ENCODE measurements at places on chromosomes 5 and 9. TPM values are rescaled to one million over a fixed set of nuclear protein-coding genes. Genes with fewer than 3 reads are reported as not detected.
A peak's percentile ranks its signal among the peaks of the same experiment; 100 is the strongest.

- no peak for DNase-seq
Observed at GRCh38 chr5:73233053-73233460, 60.1 kb downstream of the TMEM174 start.

- peak; percentile 16 for DNase-seq
Observed at GRCh38 chr5:5297432-5298067, 124.9 kb upstream of the ICE1 start.

DNA sequence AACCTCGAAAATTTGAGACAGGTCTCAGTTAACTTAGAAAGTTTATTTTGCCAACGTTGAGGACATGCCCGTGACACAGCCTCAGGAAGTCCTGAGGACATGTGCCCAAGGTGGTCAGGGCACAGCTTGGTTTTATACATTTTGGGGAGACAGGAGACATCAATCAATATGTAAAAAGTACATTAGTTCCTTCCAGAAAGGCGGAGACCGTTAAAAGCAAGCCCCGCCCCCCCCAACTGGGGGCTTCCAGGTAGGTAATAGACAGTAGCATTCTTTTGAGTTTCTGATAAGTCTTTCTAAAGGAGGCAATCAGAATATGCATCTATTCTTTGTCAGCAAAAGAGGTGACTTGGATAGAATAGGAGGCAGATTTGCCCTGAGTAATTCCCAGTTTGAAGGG is 599 bp upstream of the MOCS2 start:
- DNase-seq, result no peak

GRCh38 chr9:69137311-69137710 is 36.8 kb upstream of the TJP2 start:
- DNase-seq, result no peak

- no peak for DNase-seq
Observed at GRCh38 chr9:71733176-71733575, 35.1 kb downstream of the CEMIP2 start.

GRCh38 chr5:87770601-87771121 is 357.9 kb upstream of the CCNH start:
- no peak for DNase-seq

GRCh38 chr5:137245438-137245837 is 253.7 kb downstream of the SPOCK1 start:
- DNase-seq, result no peak

DNA sequence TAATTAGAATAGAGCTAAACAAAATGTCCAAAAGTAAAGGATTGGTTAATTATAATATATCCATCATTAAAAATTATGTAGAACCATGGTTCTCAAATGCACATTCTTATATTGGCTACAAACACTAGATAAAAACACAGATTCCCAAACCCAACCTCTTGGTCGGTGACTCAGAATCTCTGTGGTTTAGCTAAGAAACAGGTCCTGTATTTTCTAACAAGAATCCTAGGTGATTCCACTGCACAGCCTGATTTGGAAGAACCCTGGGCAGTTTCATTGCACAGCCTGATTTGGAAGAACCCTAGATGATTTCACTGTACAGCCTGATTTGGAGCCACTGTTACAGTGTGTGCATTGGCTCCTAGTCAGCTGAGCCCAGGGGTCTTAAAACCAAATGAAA is 67.9 kb downstream of the KIAA1958 start:
- DNase-seq, result peak; percentile 86

GRCh38 chr9:81671880-81672280 is 17.5 kb downstream of the TLE1 start:
- DNase-seq, result peak; percentile 41

- DNase-seq, result no peak
Observed at GRCh38 chr9:18137815-18138214, 336.1 kb upstream of the ADAMTSL1 start.

The ABO gene
- not detected for total RNA-seq

GRCh38 chr5:177357459-177358351 is at the start of gene RGS14:
TSS of gene RGS14 (plus strand) at chr5:177357924. CDS start at chr5:177358025, 101 bp downstream.
- DNase-seq, result peak; percentile 82

GRCh38 chr5:176183321-176184074 is 54.7 kb upstream of the SIMC1 start:
- DNase-seq, result no peak

GRCh38 chr9:91572811-91573210 is 149.2 kb upstream of the NFIL3 start:
- DNase-seq, result no peak
